ENCODE measurements at places on chromosomes 5 and 9. TPM values are rescaled to one million over a fixed set of nuclear protein-coding genes. Genes with fewer than 3 reads are reported as not detected.

Gene DMRT3
- total RNA-seq, result 0.29 TPM

- DNase-seq, result no peak
- H3K36me3 ChIP-seq, result no peaks in the 10 kb centered on the region
- H3K4me3 ChIP-seq, result no peak overlapping the region
These were observed 415.0 kb downstream of the ARHGEF28 start for GRCh38 chr5:74040811-74041491.

GRCh38 chr5:158096835-158097234 lies 237.9 kb upstream of the CLINT1 start:
- no peaks in the 10 kb centered on the region for H3K4me1 ChIP-seq
- H3K27ac ChIP-seq, result no peak overlapping the region
- no peak for DNase-seq
- H3K27me3 ChIP-seq, result no peaks in the 10 kb centered on the region
- H3K36me3 ChIP-seq, result no peaks in the 10 kb centered on the region

- no peak for DNase-seq
- H3K36me3 ChIP-seq, result no peaks in the 10 kb centered on the region
- H3K27me3 ChIP-seq, result no peaks in the 10 kb centered on the region
- no peak overlapping the region for H3K4me3 ChIP-seq
- peaks cover 42% of the 10 kb centered on the region for H3K4me1 ChIP-seq
These were observed 8.0 kb downstream of the PDLIM4 start for GRCh38 chr5:132265336-132266030.

GRCh38 chr9:131279196-131279862 lies 3.0 kb upstream of the FAM78A start:
- no peaks in the 10 kb centered on the region for H3K27me3 ChIP-seq
- no peaks in the 10 kb centered on the region for H3K4me1 ChIP-seq
- no peaks in the 10 kb centered on the region for H3K36me3 ChIP-seq
- no peak for DNase-seq
- no peak overlapping the region for H3K4me3 ChIP-seq
- H3K27ac ChIP-seq, result no peak overlapping the region

DNA sequence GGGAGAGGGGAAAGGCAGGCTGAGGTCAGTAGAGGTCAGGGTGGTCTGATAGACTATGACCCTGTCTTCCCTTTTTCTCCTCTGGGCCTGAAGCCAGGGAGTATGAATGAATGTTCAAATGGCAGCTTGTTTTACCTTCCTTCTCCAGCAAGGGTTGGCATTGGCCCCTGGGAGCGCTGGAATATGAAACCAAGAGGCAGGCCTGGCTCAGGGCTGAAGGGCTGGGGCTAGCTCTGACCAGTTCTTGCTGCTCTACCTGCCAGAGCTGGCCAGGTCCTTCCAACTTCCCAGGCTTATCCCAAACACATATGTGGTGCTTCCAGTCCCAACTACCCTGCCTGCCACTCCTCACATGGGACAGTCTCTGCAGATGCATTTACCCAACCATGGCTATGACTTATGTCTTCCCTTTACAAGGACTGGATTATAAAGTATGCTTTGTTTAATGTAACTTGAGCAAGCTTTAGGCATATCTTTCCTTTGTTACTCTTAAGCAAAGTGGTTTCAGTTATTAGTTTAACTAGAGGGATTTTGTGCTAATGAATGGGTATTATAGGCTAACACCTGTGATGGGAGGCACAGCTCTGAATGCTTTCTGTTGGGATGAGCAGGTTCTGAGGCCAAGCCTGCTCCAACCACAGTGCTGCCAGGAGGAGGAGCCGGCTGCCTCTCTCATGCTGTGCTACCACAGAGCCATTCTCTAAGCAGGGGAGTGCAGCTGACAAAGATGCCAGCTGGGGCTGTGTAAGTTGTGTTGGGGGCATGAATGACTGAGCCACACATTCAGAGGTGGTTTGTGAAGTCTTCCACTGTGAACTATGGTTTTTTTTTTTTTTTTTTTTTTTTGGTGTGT lies 6.1 kb downstream of the CCNI2 start:
- no peak overlapping the region for H3K27ac ChIP-seq
- DNase-seq, result no peak
- no peaks in the 10 kb centered on the region for H3K36me3 ChIP-seq
- H3K4me3 ChIP-seq, result no peak overlapping the region
- no peaks in the 10 kb centered on the region for H3K4me1 ChIP-seq

Gene RASGRF2
- 6.1 TPM for total RNA-seq

Gene RNF183
- not detected for total RNA-seq

GRCh38 chr5:5331848-5332247 lies 90.6 kb upstream of the ICE1 start:
- no peak for DNase-seq
- no peaks in the 10 kb centered on the region for H3K27me3 ChIP-seq
- no peaks in the 10 kb centered on the region for H3K4me1 ChIP-seq
- H3K4me3 ChIP-seq, result no peak overlapping the region

- no peaks in the 10 kb centered on the region for H3K36me3 ChIP-seq
- H3K4me1 ChIP-seq, result no peaks in the 10 kb centered on the region
These were observed 13.6 kb upstream of the GM2A start for GRCh38 chr5:151239237-151239861.

GRCh38 chr9:92615790-92616189 lies 54.1 kb downstream of the IPPK start:
- no peaks in the 10 kb centered on the region for H3K36me3 ChIP-seq
- no peaks in the 10 kb centered on the region for H3K27me3 ChIP-seq
- H3K4me3 ChIP-seq, result peak overlapping the region; percentile 33
- no peaks in the 10 kb centered on the region for H3K4me1 ChIP-seq
- peak overlapping the region; percentile 91 for H3K27ac ChIP-seq
- DNase-seq, result peak; percentile 14

DNA sequence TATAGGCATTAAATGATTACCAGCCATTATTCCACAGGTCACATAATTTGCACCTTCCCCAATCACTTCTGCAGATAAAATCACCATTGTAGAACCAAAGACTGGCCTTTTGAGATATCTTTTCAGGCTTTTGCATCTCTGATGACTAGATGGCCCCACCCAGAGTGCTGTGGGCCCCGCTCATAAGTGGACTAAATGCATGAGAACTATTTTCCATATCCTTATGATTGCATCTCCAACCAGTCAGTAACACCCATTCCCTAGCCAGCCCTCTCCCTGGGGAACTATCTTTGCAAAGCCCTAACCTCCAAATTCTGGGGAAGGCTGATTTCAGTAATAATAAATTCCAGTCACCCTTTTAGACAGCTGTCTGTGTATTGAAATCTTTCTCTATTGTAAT lies 53.5 kb upstream of the CDH9 start:
- no peak for DNase-seq
- no peak overlapping the region for H3K4me3 ChIP-seq
- no peaks in the 10 kb centered on the region for H3K27me3 ChIP-seq
- no peaks in the 10 kb centered on the region for H3K4me1 ChIP-seq

DNA sequence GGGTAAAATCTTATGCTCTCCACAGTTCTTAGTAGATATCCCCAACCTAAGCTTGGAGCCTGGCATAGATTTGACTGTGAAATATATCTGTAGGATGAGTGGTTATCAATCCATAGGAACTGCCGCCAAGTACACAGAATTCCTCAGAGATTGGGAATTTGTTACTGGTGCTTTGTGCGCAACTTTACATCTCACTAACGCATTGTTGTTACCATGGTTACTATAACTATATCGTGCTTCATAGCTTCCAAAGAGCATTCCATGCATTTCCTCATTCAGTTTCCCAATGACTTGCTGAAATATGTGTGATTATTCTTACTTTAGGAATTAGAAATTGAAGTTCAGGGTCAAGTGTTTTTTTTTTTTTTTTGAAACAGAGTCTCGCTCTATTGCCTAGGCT lies 9.5 kb upstream of the GGTA1 start:
- no peak overlapping the region for H3K4me3 ChIP-seq
- H3K36me3 ChIP-seq, result no peaks in the 10 kb centered on the region
- DNase-seq, result no peak
- H3K4me1 ChIP-seq, result no peaks in the 10 kb centered on the region

GRCh38 chr5:55737793-55738192 lies at the start of gene DDX4:
DDX4 (plus strand) TSS chr5:55738061; CDS start chr5:55738964, 903 bp downstream.
- H3K36me3 ChIP-seq, result no peaks in the 10 kb centered on the region
- no peaks in the 10 kb centered on the region for H3K4me1 ChIP-seq
- no peak within 1 kb of the TSS for H3K27ac ChIP-seq
- H3K4me3 ChIP-seq, result no peak within 1 kb of the TSS

DNA sequence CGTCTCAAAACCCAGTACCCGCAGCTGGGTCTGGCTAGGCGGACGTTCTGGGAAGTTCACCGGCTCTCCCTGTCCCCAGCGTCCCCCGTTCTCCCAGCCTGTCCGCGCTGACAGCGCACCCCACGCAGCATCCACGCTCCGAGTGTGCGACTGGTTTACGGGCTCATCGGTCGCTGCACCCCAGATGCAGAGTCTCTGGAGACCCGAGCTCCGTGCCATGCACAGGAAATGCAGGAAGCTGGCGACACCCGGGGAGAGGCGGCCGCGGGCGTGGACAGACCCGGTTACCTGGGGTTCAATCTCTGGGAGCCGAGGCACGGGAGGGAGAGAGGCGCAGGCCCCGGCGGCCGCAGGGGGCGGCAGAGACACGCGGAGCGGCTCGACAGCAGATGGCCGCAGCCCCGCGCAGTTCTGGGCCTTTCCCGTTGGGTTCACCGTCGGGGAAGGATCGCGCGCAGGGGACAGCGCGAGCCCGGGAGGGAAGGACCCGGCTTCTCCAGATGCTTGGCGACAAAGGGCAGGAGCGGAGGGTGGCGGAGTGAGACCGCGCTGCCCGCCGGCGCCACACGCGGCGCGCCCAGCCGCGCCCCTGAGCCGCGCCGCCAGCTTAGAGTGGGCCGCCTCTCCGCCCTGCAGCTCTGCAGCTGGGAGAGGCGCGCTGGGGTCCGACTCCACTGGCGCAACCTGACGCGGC lies 558 bp downstream of the SHROOM1 start:
- DNase-seq, result peak; percentile 80
- no peaks in the 10 kb centered on the region for H3K36me3 ChIP-seq
- H3K4me1 ChIP-seq, result no peaks in the 10 kb centered on the region

DNA sequence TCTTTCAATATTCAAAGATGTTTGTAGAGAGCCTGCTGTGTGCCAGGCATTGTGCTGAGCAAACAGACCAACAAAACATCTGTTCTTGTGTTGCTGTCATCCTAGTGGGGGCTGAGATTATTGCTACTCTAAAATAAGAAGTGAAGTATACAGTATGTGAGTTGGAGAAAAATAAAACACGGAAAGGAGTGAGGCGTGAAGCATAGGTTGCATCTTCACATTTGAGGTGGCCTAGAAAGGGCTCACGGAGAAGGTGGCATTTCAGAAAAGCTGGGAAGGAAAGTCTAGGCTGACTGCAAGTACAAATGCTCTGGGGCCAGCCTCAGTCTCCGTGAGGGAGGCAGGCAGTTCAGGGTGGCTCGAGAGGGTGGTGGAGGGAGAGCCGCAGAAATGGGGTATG lies 80.3 kb downstream of the CSNK1A1 start:
- H3K27ac ChIP-seq, result peak overlapping the region; percentile 71
- H3K27me3 ChIP-seq, result no peaks in the 10 kb centered on the region
- no peak for DNase-seq
- H3K4me1 ChIP-seq, result peaks cover 7% of the 10 kb centered on the region

DNA sequence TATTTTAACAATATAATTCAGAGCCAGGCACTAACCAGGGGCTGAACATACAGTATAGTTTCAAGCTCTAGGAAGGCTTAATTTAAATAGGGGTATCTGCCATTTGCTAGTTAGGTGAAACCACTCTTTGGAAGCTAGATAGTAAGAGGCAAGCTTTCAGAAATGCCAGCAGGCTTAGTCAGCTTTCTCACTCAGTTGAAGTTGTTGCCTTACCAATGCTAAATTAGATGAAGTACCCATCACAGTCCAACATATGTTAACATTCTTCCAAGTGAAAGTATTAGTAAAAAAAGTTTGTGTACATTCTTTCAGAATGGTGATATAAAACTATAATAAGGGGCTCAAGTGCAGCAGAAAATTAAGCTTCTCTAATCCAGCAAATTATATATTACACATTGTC lies 215.0 kb downstream of the CNTLN start:
- H3K27me3 ChIP-seq, result no peaks in the 10 kb centered on the region
- DNase-seq, result no peak
- no peak overlapping the region for H3K27ac ChIP-seq

- no peak overlapping the region for H3K27ac ChIP-seq
- H3K36me3 ChIP-seq, result no peaks in the 10 kb centered on the region
- no peak overlapping the region for H3K4me3 ChIP-seq
- DNase-seq, result no peak
- H3K27me3 ChIP-seq, result no peaks in the 10 kb centered on the region
These were observed 51.1 kb downstream of the TTLL11 start for GRCh38 chr9:122042056-122042455.

Gene SLC23A1
- 0.33 TPM for total RNA-seq

- DNase-seq, result no peak
- no peaks in the 10 kb centered on the region for H3K4me1 ChIP-seq
- no peak overlapping the region for H3K27ac ChIP-seq
These were observed 213.4 kb upstream of the ADAMTSL1 start for GRCh38 chr9:18260521-18260920.

Gene STPG3
- total RNA-seq, result not detected

Gene NR6A1
- 1.3 TPM for total RNA-seq

Gene ZFP37
- total RNA-seq, result 2.9 TPM

DNA sequence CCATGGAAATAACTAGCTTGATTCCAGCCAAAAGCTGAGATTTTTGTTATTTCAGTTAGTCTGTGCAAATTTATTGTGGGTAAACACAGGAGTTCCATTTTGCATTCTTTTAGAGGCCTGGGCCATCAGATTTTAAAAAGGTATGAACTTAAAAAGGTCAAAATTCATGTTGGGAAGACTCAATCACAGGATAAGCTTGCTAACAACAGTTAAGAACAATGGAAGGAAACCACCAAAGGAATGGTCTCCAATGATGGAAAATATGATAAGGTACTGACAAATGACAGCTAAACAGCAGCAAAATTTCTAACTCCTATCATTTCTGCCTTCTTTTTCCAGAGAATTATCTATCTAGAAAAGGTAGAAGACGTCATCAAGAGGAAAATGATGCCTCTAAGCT lies 16.0 kb downstream of the ABITRAM start:
- H3K36me3 ChIP-seq, result no peaks in the 10 kb centered on the region
- H3K27ac ChIP-seq, result no peak overlapping the region
- no peaks in the 10 kb centered on the region for H3K27me3 ChIP-seq
- no peaks in the 10 kb centered on the region for H3K4me1 ChIP-seq
- no peak overlapping the region for H3K4me3 ChIP-seq

Gene PCDHA7
- 1.3 TPM for total RNA-seq

DNA sequence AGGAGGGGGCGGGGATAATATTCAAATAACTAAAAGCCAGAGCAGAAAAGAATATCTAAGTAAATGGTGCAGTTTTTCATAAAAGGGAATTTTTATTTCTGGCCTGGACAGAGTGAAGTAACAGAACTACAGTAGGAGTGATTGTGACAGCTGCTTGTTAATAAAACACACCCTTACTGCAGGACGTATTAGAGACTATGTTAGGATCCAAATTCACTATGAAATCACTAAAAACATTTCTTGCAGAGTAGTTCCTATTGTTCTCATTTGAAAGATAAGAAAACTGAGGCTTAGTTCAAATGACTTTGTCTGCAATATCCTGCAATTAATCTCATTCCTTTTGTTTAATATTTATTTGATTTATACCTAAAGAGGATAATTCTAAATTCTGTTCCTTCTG lies 39.5 kb downstream of the FAM174A start:
- DNase-seq, result no peak
- no peaks in the 10 kb centered on the region for H3K27me3 ChIP-seq

Gene PCDHB3
- 6.2 TPM for total RNA-seq

Gene NUTM2G
- total RNA-seq, result not detected

All from breast epithelium (tissue), 4 donors.